Naive B cell (primary cell): ENCODE measurements at places on chromosomes 3 and 15.

DNA sequence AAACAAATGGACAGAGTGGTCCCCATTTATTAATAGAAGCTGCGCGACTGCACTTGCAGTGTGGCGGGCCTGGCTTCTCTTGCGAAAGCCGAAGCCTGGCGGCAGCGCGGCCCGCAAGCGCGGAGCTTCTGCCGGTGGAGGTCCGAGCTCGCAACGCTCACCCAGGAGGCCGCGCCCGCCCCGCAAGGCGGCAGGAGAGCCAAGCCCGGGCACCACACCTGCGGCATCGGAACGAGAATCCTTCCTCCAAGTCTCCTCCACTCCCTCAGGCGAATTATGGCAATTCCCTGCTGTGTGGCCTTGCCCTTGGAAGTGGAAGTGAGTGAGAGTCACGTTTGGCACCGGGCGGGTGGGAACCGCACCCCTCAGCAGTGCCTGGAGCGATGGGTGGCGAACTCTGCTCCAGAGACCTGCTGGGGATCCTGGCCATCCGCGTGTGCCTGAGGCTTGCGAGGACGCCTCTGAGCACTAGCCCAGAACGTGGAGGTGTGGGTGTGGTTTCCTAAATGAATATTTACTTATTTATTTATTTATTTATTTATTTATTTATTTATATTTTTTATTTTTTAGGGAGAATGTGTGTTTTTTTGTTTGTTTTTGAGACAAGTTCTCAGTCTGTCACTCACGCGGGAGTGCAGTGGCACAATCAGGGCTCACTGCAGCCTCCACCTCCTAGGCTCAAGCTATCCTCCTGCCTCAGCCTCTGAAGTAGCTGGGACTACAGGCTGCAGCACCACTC is 133.7 kb upstream of the UBE2E1 start:
- no peak for DNase-seq

- DNase-seq: no peak
Measured at GRCh38 chr3:196790636-196791035, 51.0 kb downstream of the PAK2 start.

- no peak for DNase-seq
Measured at GRCh38 chr15:35104526-35105147, 19.5 kb upstream of the NANOGP8 start.

GRCh38 chr15:90402767-90403166 is 14.7 kb downstream of the IQGAP1 start:
- no peak for DNase-seq

GRCh38 chr15:76973362-76973743 is 21.6 kb upstream of the PSTPIP1 start:
- DNase-seq: peak; percentile 29

DNA sequence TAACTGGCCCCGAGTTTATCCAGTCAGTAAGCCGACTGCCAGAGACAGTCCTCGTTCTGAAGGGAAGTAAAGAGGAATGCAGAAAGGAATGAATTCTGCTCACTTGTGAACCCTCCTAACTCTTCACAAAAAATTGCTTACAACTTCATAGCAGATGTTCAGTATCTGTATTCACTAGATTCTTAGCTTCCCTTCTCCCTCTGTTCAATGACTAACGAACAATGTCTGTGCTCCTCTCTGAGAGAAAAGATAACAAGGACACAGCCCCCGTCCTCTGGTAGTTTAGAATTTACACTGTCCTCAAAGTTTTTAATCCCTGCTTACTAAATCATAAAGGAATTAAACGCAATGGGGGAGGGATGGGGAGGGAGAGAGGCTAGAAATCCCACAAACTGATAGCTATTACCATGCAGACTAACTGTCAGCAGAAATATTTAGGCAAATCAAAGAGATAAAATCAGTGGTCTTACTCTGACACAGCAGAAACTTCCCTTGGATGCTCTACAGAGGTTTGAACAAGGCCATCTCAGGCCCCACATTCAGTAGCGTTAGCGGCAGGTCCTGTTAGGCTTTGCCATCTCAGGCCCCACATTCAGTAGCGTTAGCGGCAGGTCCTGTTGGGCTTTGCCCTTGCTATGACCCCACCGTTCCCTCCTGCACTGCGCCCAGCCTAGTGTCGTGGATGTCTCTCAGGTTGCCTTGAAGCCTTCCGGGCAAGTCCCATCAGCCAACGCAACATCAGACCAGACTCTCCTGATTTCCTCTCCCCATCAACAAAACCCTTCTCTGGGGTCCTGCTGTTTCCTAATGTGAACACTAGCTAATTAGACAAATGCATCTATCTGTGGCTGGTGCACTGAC is 23.4 kb downstream of the NRROS start:
- no peak for DNase-seq

DNA sequence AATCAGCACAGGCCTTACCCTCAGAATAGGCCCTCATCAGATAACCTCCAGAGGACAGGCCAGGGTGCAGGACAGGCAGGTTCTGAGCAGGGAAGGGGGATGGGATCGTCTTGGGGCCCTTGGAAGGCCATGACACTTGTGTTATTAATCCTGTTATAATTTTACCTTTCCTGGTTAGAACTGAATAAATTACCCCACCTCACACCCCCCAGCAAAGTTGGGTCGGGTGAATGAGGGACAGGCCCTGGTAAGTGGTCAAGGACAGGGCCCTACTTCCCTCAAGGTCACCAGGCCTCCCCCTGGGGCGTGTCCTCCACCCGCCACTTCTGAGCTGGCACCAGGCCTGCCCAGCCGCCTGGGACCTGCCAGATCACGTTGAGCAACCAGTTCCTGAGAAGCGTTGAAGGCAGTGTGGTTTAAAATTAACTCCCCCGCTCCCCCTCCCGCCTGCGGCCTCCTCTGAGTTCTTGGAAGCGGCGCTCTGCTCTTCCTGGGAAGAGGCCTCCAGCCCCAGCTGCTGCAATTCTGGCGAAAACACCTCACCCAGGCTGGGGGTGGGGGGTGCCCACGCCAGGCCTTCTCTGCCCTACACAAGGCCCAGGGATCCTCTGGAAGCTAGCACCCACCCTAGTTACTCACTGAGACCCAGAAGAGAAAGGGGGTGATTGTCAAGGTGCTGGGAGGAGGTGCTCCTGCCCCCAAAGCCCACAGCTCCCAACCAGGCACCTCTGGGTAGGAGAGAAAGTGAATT is 10.6 kb downstream of the CISH start:
- no peak for DNase-seq

DNA sequence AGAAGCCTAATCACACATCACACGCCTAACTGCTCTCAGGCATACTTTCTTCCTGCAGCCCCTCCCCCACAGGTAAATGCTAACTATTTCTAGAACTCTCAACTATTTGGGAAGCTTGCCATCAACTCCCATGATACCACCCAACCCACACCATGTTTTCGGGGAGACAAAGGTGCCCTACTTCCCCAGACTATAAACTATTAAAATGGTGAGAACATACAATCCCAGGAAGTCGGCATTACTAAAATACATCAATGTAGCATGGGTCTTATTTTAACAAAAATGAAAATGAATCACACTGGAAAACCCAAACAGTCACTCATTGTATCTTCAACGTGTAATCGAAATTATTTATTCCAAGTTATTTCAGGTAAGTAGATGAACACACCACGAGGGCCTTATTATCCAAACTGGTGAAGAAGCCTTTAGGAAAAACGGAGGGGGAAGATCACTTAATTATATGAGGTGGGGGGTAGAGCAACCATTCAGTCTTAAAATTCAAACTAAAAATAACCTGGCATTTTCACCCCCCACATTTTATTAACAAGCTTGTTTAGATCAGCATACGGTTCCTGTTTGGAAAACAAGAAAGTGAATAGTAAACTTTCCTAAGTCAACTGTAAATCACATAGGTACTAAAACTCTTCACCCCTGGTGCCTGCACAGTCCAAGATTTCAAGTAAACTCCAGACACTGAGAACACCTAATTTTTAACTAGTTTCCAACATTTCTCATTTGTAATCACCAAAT is 1.9 kb downstream of the TBL1XR1 start:
- DNase-seq: no peak

DNA sequence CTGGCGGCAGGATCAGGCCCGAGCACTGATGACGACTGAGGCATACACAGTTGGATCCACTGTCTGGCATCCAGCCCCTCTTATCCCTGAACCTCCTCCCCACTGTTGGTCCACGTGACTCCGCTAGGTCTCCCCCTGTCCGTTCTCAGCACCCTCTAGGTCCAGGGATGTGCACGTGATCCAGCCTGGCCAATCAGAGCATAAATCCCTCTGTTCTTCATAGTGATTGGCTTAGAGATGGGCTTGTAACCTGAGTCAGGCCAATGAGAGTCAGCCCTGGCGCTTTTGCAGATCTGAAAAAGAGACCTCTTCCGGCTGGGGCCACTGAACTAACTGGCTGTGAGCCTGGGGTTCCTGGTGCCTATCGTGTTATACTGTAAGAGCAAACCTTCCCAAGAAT is 20.5 kb upstream of the IQSEC1 start:
- no peak for DNase-seq

GRCh38 chr3:154552338-154552737 is 122.3 kb upstream of the GPR149 start:
- DNase-seq: no peak

DNA sequence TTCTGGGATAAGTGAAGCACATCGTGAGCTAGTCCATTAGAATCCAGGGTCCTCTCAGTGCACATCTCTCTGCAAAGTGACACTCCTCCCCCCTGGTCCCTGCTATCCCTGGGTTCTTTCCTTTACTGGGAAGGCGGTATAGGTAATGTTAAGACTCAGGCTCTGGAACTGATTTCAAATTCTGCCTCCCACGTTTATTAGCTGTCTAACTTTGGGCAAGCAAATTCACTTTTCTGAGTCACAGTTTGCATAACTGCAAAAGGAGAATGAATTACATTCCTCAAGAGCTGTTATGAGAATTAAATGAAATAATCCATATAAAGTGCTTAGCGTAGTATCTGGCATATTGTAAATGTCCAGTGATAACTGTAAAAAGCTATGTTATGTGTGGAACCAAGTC is 168.1 kb upstream of the LRRN1 start:
- no peak for DNase-seq

GRCh38 chr3:192080336-192080735 is 619.4 kb downstream of the PYDC2 start:
- DNase-seq: no peak

GRCh38 chr3:37181756-37182155 is 7.4 kb upstream of the LRRFIP2 start:
- DNase-seq: no peak

DNA sequence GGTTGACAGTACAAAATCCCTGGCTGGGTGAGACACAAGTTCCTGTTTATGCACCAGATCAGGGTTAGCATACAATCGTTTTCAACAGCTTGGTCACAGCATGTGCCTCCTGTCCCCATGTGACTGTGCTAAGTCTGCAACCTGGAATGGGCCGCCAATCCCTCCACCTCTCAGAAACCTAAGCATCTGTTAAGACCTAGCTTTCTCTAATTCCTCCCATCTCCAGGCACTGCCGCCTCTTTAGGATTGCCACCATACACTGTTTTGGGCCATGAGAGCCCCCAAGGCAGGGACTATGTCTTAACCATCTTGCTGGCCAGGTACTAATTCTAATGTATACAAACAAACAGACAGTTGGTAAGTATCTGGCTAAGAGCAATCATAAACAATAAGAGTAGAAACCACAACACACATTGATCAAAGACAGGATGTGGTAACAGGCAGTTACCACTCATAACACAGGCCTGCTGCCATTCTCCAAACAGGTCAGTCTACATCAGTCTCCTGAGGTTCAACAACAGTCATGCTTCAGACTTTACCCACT is 25.6 kb downstream of the SEC22C start:
- DNase-seq: no peak
